Type B pancreatic cell (in vitro differentiated cells): ENCODE measurements at places on chromosomes 1 and 21. TPM values are rescaled to one million over a fixed set of nuclear protein-coding genes. Genes with fewer than 3 reads are reported as not detected.

- H3K27ac ChIP-seq = no peak overlapping the region
- H3K36me3 ChIP-seq = no peaks in the 10 kb centered on the region
- no peak for DNase-seq
Measured at GRCh38 chr1:97654876-97655585, 265.8 kb downstream of the DPYD start.

The C1orf94 gene
- not detected in 2 replicates for total RNA-seq

The SZRD1 gene
- total RNA-seq = 127 and 140 TPM in 2 replicates

DNA sequence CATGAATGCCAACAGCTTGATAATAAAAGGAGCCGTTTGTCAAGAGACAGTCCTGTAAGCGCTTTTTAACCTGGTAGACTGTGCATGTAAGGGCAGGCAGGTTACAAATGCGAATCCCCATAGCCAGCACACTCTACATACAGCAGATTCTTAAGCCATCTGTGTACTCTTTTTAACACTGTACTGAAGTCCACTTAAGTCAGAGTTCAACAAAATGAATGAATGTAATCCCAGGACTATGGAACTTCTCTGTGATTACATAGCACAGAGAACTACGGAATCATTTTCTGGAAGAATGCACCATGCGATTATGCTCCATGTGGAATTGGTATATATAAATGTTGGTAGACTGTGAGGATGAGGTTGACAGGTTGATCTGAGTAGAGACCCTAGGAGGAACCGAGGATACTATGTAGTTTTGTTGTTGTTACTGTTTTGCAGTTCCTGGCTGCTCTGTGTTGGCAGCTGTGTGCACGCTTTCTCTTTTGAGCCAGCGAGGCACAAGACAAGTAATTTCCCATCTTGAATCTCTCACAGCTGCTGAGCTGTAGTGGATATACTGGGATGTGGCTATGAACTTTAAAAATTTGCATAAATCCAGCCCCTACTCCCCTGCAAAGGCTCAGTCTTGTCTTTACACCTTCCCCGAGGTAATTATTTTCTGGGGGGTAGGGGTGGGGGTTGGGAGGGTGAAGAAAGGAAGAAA is 21.9 kb downstream of the LRRC8D start:
- peak overlapping the region; percentile 89 for H3K4me3 ChIP-seq
- H3K36me3 ChIP-seq = peaks cover 24% of the 10 kb centered on the region
- H3K27ac ChIP-seq = peak overlapping the region; percentile 88
- no peak for DNase-seq
- H3K4me1 ChIP-seq = peaks cover 34% of the 10 kb centered on the region

- H3K4me3 ChIP-seq = peak overlapping the region; percentile 71
- H3K36me3 ChIP-seq = no peaks in the 10 kb centered on the region
- peaks cover 27% of the 10 kb centered on the region for H3K4me1 ChIP-seq
- no peak for DNase-seq
Measured at GRCh38 chr1:171252482-171252881, 4.2 kb downstream of the FMO1 start.

- no peak overlapping the region for H3K4me3 ChIP-seq
- no peak overlapping the region for H3K27ac ChIP-seq
- no peak for DNase-seq
- H3K36me3 ChIP-seq = peaks cover 30% of the 10 kb centered on the region
- no peaks in the 10 kb centered on the region for H3K27me3 ChIP-seq
Measured at GRCh38 chr21:34518301-34518700, 6.3 kb upstream of the KCNE1 start.

The KCND3 gene
- 1.2 and 2.2 TPM in 2 replicates for total RNA-seq

The KIAA1614 gene
- 0.31 and 2.9 TPM in 2 replicates for total RNA-seq

DNA sequence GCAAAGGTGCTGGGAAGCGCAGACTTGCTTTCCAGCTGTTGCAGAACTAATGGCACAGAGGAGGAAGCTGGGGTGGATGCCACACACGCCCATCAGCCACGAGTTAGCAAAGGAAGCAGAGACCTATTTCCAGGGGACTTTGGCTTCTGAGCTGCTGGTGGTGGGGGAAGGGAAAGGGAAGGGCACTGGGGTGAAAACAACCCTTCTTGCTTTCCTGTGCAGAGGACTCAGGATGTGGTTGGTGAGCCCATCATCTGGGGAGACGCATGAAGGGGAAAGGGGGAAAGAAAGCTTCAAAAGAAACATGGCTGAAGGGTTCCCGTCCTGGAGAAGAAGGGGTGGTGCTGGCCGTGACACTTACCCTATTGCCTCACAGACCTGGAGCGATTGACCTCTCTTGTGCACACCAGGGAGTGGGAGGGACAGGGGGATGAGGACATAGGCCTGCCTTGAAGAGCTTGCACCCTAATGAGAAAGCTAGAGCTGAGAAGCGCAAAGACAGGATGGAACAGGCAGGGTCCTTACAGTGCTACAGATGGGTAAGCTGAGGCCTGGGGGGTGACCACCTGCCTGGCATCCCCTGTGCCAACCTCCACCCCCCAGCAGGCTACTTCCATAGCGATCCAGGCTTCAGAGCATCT is 140.8 kb upstream of the RAB4A start:
- no peak overlapping the region for H3K27ac ChIP-seq
- DNase-seq = no peak
- H3K36me3 ChIP-seq = peaks cover 11% of the 10 kb centered on the region
- H3K4me1 ChIP-seq = peaks cover 32% of the 10 kb centered on the region

The USH2A gene
- 0.22 and 0.33 TPM in 2 replicates for total RNA-seq

- H3K4me1 ChIP-seq = no peaks in the 10 kb centered on the region
- H3K27me3 ChIP-seq = no peaks in the 10 kb centered on the region
- no peak overlapping the region for H3K27ac ChIP-seq
- DNase-seq = no peak
Measured at GRCh38 chr1:42674214-42674613, 8.0 kb upstream of the YBX1 start.

- no peak for DNase-seq
- H3K36me3 ChIP-seq = no peaks in the 10 kb centered on the region
- H3K27ac ChIP-seq = no peak overlapping the region
- H3K4me1 ChIP-seq = no peaks in the 10 kb centered on the region
- no peak overlapping the region for H3K4me3 ChIP-seq
Measured at GRCh38 chr1:207494171-207494570, 1.8 kb upstream of the CR1 start.
